ENCODE measurements at places on chromosomes 5 and 9.

GRCh38 chr5:43619380-43619779 is 16.4 kb downstream of the NNT start:
- DNase-seq: no peak

DNA sequence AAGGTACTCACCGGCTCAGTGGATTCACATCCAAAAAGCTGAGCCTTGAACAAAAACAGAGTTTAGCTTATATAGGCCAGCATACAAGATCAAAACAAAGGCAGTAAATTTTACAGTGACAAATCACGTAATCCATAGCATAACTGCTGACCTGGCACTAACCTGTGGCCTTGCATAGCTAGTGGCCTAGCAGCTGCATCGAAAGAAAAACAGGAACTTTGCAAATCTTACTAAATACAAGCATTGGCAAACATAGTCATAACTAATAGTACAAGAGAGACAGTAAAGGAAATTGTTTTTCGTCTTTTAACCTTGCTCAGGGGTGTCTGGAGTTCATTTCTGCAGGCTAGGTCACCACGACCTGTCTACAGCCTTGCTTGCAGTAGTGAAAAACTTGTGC is 4.8 kb downstream of the HSDL2 start:
- DNase-seq: no peak

- DNase-seq: no peak
These were observed 218.6 kb downstream of the LURAP1L start for GRCh38 chr9:12993466-12993865.

DNA sequence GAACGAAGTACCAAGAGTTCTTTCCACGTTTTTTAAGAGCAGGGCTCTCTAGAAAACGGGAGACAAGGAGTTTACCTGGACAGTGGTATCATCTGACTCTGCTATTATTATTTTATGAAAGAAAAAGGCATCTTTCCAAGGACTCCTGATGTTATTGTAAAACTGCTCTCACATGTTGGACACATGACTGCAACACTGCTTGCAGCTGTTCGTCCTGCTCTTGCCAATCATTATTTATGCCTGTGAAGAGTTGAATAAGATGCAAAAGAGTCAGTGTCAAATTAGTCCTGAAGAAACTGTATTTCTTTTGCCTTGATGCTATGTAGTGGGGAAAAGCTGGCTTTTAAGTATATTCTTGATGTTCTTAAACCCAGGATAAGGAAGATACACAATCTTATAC is 284.5 kb upstream of the PTGER4 start:
- DNase-seq: no peak

GRCh38 chr9:128340691-128341434 is 536 bp downstream of the SLC27A4 start:
- DNase-seq: no peak

- no peak for DNase-seq
These were observed 13.6 kb upstream of the GOLPH3 start for GRCh38 chr5:32187675-32188074.

DNA sequence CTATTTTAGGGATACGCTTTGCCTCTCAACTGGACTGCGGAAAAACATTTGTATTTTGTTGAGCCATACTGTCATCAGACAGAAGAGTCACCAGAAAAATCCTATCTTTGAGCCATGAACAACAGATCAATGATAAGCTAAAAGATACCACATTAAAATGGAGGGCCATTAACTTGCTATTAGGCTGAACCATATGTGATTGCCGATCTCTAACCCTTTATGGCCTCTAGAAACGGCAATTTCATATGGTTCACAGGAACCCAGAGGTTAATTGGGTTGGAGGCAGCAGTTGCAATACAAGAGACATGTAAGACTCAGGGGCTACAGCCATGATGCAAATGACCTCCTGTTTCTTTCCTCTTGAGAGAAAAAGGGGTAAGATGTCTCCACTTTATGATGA is 69.8 kb downstream of the MYO10 start:
- DNase-seq: no peak

DNA sequence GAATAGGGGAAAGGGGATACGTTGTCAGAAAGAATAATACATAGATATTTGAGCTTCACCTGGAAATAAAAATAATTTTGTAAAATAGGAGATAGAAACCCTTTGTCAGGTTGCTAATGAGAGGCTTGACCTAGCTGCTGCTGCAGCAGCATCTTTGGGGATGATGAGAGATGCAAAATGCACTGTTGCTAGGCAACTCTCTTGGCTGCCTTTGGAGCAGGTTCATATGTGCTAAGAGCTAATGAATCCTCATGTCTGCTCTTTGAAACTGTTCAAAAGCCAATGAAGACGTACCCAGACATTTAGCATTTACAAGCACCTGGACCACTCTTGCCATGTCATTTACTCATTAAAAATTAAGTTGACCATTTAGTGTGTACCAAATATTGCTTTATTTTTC is 121.7 kb downstream of the FOCAD start:
- no peak for DNase-seq

GRCh38 chr9:7507026-7507425 is 292.6 kb downstream of the DMAC1 start:
- DNase-seq: no peak

- DNase-seq: no peak
These were observed 583.4 kb upstream of the ITGA1 start for GRCh38 chr5:52204310-52204709.

- no peak for DNase-seq
These were observed 13.9 kb upstream of the SELENOP start for GRCh38 chr5:42825422-42826148.

Measured in cortex of kidney (tissue), 1 donor.